NCI-H226 (cell line): ENCODE measurements at places on chromosomes 1 and 21.
A peak's percentile ranks its signal among the peaks of the same experiment; 100 is the strongest.

DNA sequence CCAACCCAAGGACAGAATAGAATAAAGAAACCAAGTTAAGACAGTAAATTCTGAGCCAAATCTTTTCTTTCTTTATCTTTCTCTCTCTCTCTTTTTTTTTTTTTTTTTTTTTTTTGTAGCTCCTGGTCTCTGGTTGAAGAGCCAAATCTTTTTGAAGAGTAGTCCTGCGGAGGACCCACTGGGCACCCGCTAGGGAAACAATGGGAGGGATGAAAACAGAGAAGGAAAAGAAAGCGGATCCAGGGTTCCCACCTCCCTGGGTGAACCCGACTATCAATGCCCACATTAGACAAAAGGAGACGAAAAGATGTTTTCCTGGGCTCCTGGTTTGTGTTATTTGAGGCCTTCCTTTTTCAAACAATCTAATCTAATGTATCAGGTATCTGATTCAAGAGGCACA, 49.8 kb upstream of the FBXO28 start:
- no peak for DNase-seq

- no peak for DNase-seq
Measured at GRCh38 chr1:115837740-115838421, 3.0 kb downstream of the NHLH2 start.

GRCh38 chr1:239976130-239976968, 115.3 kb upstream of the FMN2 start:
- no peak for DNase-seq

- DNase-seq: no peak
Measured at GRCh38 chr1:42821690-42822089, 4.5 kb upstream of the SVBP start.

DNA sequence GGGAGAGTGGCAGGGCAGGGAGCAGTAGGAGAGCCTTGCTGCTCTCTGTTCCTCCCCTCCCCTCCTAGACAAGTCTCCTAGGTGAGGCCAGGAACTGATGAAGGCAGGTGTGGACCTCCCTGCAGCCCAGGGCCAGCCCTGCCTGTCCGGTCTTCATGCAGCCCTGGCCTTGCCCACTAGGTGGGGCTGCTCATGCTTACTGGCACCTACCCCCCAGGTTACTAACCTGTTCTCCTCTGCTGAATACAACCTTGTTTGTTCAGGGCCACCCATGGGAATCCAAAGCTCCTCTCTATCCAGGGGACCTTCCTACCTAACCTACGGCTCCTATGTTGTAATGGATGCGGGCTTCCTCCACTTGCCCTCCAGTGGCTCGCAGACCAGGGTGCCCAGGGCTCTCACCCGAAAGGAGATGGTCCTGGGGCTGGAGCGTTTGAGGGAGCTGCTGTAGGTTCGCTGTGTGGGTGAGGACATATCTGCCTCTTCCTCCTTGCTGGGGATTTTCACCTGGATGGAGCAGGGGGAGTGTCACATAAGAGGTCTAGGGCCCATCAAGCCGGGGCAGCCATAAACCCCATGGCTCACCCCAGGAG, 7.9 kb upstream of the TNNT2 start:
- DNase-seq: peak; percentile 38

DNA sequence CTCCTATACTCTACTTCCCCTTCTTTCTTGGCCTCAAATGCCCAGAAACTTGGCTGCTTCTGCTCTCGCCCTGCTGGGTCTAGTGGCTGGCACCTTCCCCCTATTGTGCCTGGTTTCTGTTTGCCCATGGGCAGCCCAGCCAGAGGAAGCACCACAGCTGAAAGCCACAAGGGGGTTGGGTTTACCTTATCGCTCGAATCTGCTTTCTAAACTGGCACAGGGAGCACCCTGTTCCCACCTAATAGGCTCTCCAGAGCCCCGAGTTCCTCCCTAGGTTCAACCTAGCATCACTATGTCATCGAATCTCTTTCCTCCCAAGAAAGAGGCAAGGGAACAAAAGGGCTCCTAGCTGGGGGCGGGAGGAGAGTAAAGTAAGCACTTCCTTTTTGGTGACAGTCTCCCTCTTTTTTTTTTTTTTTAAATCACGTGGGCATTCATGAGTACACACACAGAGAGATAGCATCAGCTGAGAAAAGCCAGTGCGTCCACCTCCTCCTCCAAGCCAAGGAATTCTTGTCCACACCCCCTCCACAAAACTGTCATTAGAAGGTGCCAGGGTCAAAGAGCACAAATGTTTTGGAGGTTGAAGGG, 72.8 kb downstream of the PLEKHA6 start:
- DNase-seq: no peak

DNA sequence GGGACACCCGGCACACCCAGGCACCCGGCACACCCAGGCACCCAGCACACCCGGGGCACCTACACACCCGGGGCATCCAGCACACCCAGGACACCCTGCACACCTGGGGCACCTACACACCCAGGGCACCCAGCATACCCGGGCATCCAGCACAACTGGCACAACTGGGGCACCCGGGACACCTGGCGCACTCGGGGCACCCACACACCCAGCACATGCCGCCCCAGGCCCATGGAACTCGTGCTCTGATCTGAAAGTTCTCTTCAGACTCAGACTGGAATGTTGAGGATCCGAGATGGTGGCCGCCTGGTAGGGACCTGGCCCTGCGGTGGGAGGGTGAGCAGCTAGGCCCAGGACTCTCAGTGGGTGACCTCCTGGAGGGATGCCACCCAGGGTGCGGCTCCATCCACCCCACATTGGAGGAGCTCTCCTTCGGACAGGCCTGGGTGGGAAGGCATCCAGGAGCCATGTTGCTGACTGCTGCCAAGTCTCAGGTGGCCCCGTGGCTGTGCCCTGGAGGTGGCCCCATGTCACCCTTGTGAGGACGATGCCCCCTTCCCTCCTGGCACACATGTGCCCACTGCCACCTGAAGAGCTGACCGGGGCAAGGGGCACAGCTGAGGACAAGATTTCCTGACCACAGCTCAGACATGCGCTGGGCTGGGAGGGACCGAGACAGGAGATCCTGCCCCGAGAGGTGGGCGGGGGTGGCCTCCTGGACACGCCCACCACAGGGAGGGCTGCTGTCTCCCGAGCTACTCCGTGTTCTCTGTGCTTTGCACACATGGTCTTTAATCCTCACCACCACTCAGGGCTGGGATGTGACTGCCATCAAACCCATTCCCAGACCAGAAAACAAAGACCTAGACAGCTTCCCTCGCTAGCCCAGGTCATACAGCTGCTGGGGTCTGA, 37.0 kb downstream of the UBE2G2 start:
- DNase-seq: no peak

- no peak for DNase-seq
Measured at GRCh38 chr1:233735331-233735730, 121.4 kb downstream of the KCNK1 start.
